ENCODE measurements at places on chromosomes 4 and X.
A peak's percentile ranks its signal among the peaks of the same experiment; 100 is the strongest.

- no peak for DNase-seq
These were observed 86.9 kb upstream of the BMP2K start for GRCh38 chr4:78689261-78689660.

DNA sequence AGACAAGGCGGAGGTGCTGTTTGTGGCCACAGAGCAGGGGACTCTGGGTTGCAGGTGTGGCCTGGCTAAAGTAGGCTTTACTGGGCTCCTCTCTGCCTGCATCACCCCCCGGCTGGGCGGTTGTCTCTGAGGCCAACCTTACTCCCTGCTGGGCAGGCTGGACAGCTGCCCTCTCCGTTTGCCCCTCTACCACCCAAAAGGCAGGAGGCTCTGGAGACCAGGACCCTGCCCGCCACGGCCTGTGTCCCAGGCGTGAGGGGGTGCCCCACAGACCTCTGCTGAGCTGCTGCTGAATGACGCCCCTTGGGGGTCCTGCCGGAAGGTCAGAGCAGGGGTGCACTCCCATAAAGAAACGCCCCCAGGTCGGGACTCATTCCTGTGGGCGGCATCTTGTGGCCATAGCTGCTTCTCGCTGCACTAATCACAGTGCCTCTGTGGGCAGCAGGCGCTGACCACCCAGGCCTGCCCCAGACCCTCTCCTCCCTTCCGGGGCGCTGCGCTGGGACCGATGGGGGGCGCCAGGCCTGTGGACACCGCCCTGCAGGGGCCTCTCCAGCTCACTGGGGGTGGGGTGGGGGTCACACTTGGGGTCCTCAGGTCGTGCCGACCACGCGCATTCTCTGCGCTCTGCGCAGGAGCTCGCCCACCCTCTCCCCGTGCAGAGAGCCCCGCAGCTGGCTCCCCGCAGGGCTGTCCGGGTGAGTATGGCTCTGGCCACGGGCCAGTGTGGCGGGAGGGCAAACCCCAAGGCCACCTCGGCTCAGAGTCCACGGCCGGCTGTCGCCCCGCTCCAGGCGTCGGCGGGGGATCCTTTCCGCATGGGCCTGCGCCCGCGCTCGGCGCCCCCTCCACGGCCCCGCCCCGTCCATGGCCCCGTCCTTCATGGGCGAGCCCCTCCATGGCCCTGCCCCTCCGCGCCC is 920 bp downstream of the HTT-AS start:
- DNase-seq: no peak

- DNase-seq: no peak
These were observed 26.7 kb downstream of the TBC1D9 start for GRCh38 chr4:140729344-140730049.

- DNase-seq: no peak
These were observed 49.8 kb downstream of the PDHA2 start for GRCh38 chr4:95889662-95890061.

DNA sequence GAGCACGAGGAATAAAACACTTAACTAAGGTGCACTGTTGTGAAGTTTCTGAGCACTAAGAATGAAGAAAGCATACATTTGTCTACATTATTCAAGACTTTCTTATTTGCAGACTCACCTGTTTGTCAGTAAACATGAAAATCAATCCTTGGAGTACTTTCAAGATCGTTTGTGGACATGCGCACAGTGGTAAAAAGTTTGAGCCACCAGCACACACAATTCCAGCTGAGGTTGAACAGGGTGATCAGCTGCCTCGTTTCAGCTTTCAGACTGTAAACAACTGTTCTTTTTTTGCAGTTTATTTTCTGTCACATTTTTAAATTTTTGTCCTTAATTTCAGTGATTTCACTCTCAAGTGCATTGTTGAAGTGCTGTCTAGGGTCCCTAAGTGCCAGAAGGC is 143.8 kb upstream of the VCX2 start:
- no peak for DNase-seq

GRCh38 chr4:6917461-6918271 is 8.0 kb downstream of the TBC1D14 start:
- DNase-seq: peak; percentile 93

- no peak for DNase-seq
These were observed 51.1 kb upstream of the SLC10A4 start for GRCh38 chr4:48432017-48432416.

DNA sequence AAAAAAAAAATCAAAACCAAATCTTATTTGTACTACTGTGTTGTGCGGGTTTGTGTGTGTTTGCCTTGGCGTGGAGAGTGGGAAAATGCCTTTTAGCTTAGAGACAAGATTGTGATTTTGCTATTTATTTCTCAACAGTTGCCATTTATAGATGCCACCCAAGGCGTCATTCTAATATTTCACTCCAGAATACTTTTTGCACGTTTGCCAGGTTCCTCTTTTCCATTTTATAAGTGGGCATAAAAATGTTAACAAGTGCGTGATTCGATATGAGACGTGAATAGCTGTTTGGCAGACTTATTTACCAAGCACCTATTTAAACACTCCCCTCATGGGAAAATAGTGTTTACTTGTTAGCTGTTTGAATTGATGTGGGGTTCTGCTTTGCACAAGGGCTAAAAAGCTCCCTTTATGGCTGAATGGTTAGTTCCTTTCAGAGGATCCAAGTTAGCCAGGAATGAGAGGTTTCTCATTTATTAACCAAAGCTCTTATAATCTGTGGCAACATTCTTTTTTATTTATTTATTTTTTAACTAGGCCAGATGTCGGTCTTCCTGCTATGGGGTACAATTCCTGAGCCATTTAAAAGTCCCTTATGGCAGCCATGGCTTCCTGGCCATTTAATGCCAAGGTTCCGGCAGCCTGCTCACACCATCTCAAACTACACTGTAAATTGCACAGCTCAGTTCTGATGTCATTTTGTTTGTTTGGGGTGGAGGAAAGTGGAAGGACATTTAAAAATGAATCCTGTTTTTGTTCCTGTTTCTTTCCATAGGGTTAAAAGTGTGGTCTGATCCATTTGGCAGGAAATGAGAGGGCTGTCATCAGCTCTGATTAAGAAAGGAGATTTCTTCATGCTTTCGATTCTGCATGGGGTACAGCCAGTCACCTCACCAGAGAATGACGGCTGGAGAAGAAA is 14.6 kb downstream of the SMIM20 start:
- DNase-seq: peak; percentile 72

- peak; percentile 40 for DNase-seq
These were observed 382.7 kb downstream of the UNC5C start for GRCh38 chr4:95165926-95166524.

DNA sequence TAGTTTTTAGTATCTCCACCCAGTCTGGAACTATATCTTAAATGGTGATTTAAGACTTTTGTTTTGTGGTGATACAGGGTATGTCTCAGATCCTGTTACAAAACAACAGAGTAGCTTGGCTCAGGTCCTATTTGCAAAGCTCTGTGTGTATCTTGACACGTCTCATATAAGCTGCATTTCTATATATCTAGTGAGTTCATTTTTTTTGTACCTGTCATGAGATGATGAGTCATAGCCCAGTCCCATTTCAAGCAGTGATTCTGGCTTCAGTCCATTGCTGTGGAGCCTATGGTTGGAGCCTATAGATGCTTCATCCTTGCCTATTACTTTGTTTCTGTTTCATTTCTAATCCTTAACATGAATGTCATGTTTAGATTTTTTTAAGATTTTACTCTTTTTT is 23.0 kb downstream of the GRXCR1 start:
- DNase-seq: no peak

DNA sequence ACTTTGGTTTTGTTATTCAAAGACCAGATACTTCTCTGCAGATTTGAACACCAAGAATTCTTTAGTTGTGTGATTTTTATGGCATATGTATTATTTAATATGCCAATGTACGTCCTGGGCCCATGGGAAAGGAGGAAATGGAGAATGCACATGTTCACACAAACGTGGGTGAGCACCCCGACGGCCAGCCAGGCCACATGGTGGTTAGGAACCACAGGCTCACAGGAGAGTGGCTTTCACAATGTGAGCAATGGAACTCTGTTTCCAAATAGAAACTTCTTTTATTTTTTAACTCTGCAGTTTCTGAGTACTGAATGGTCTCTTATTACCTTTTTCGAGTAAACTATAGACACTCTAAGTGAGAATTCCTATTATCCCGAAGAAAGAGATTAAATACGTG is 58.0 kb upstream of the UNC5C start:
- DNase-seq: peak; percentile 50

- DNase-seq: no peak
These were observed at the start of gene CCKAR for GRCh38 chr4:26490111-26490959. Gene CCKAR (minus strand): TSS chr4:26490484. CDS start chr4:26490267, 217 bp downstream.

DNA sequence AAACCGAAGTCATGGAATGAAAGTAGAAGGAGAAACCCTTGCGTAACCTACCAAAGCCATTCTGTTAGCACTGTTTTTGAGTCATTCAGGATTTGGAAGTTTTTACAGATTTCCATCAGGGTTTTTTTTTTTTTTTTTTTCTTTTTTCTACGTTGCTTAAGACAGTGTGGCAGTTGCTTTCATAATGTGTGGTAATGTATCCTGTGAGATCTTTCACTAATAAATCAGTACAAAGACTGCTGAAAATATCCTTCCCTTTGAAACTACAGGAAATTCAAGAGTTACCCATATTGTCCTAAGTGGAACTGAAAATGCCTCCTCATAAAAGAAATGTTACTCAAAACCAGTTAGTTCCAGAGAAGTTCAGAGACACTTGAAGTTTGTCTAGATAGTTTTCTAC is 137.8 kb downstream of the RAPGEF2 start:
- DNase-seq: peak; percentile 47

DNA sequence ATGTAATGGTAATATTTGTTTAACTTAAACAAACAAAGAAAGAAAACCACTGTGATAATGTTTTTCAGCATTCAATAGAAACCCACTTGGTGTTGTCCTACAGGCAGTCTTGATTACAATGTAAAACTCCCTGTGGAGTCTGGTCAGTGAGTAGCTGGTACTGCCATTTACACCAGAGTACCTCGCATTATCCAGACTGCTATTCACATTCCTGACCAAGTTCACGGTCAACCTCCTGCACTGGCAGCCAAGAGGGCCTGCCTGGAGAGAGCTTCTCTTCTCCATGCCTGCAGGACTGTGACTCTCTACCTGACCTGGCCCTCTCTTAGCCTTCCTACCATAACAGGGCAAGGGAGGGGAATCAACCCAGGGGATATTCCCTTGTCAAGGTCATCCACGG is 2.9 kb upstream of the LONRF3 start:
- DNase-seq: no peak

DNA sequence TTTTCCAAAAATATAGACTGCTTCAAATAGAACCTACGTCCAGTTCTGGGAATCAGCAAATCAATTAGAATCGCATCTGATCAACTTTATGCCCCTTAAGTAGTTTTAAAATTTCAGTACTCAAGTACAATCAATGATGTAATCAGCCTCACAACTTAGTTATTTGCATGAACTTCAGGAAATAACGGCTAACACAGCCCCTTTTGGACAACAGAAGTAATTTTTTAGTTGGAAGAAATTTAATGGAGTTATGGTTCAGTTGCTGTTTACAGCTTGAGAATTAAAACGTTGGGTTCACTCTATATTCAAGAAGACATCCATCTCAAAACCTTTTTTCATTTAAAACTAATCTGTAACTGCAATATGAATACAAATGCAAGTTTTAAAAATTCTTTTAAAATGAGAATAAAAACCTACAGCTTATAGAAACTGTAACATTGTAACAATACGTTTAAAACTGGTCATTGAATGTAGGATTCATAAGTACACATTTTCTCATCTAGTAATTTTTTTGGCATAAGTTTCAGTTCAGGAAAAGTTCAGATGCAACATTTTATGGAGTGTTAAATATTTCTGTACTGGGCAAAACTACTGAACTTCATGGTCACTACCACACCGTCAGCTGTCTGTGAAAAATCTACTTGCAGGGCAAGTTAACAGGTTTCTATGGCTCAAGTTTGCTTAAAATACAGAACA is 956 bp downstream of the TAPT1 start:
- DNase-seq: peak; percentile 60

DNA sequence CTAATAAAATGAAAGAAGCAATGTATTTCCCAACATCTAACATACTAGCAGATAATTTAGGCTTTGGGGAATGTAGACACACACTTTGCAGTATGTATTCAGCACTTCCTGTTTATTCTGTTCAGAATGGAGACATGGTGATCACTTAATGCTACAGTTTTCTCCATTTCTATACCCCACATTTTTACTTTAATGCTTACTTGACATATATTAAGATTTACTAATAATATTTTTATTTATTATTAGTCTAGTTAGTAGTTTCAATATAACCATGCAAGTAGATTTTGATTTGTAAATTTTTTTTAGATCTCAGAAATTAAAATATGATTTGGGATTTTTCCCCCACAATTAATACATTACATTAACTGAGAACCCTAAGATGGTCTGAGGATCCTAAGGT is 98.4 kb downstream of the PRSS12 start:
- no peak for DNase-seq

DNA sequence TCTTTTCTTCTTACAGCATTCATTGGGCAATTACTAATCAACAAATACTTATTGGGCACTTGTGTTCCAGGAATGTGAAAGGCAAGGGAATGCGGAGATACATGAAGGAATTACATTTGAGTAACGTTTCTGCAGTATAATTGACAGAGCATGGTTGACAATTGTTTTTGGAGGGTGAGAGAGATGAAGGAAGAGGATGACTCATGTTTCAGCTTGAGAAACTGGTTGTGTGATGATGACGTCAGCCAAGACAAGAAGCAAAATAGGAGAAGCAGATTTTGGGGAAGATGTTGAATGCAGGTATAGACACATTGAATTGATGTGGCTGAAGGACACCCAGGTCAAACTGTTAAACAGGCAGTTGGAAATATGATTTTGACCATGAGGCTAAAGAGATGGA is 8.0 kb upstream of the CPEB2 start:
- peak; percentile 36 for DNase-seq

DNA sequence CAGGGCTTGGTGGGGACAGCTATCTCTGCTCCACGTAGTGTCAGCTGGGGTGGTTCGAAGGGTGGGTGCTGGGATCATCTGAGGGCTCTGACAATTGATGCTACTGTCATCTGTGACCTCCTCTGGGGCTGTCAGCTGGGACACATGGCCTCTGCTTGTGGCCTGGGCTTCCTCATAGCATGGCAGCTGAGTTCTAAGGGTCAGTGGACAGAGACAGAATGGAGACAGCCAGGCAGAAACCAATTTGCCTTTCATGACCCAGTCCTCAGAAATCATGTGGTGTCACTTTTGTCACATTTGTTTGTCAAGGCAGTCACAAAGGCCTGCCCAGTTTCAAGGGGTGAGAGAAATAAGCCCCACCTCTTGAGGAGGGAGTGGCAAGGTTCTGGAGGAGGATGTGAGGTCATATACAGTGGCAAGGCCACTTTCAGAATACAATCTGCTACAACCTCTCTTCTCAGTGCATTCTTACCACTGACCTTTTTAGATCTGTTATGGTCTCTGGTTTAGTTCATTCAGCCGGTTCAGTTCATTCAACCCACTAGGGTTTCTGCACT is 103.6 kb upstream of the BCOR start:
- no peak for DNase-seq

GRCh38 chr4:145797278-145797677 is 117.3 kb downstream of the C4orf51 start:
- DNase-seq: no peak

- no peak for DNase-seq
These were observed 61.8 kb downstream of the DMD start for GRCh38 chrX:33149580-33149979.

DNA sequence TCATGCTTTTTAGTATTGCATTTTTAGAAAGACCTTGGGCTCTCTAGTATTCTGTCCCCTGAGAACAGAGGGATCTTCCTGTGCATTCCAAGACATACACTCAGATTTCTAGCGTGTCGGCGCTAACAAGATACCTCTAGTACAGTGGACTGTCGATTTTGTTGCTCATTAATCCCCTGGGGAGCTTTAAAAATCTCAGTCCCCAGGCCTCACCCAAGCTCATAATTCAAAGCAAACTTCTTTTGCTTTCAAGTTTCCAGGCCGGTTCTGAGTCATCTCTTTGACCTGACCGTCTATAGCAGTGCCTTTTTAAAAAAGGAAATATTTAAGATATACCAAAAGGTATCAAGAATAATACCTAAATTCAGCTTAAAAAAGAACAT is 137.0 kb downstream of the AMMECR1 start:
- DNase-seq: no peak

Measured in suppressor macrophage (primary cell).